NCI-H446 treated with DMSO at 0.1 percent for 48 hours (cell line): ENCODE measurements at places on chromosomes 4 and X.

GRCh38 chrX:39551762-39552161, 546.0 kb downstream of the BCOR start:
- DNase-seq: no peak

DNA sequence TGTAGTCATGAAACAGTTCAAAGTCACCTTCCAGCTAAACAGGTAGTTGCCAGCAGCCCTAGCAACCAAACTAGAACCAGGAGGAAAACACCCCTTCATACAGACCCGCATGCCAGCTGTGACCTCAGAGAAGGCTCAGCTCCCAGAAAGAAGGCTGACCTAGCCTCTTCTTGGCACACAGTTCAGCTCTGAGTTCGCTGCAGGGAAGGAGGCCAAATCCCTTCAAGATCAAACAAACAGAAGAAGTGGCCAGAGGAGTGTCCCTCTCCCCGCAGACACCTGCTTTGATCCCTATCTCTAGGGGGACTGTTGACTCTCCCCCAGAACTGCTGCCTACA, 56.0 kb downstream of the HADH start:
- no peak for DNase-seq

DNA sequence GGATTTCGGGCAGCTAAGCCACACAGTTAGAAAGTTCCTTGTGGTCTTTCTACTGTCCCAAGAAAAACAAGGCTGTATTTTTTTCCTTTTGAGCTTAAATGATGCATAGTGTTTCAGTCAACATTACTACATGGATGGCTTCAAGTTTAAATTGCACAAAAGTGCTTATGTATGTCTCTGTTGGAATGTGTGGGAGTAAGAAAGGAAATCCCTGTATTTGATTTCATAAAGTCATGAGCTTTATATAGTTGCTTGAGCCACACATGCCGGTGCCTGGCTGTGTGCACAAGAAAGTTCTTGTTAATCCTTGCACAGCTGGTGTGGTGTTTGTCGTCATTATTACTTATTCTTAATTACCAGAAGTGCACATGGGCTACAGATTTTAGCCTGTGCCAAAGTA, 262.2 kb downstream of the ARHGAP10 start:
- DNase-seq: peak; percentile 38

DNA sequence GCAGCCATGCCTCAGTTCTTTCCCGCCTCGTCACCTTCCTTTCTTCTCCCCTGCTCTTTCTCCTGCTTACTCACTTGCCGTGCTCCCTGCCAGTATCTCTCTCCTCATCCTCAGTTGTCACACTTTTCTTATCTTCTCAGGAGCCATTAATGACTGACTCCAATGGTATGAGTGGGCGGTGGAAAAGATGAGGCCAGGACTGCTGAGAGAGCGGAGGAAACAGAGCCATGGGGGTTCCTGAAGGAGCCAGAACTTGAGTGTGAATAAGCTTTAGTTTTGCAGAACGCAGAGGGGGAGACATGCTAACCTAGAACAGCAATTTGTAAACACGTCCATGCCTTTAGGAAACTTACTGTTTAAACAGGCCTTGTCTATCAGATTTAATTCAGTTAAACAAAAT, 126.5 kb downstream of the CHIC2 start:
- DNase-seq: no peak

- no peak for DNase-seq
Observed at GRCh38 chr4:108979759-108980158, 216.9 kb upstream of the ETNPPL start.

GRCh38 chrX:132209527-132209926, 9.7 kb downstream of the RAP2C start:
- no peak for DNase-seq

DNA sequence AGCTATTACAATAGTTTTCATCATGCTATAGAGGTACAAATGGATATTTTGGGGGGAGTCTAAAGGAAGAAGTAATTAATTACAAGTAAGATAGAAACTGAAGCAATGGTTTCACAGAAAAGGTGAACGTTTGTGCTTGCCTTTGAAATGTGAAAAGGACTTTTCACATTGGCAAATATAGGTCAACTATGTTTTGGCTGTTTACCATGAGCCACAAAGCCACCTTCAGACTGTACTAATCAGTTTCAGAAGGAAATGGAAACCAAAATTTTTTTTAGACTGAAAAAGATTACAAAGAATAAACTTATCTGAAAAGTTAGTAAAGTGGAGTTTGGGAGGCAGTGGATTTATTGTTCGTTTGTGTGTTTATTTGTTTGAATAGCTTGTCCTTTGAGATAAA, 32.1 kb downstream of the SYTL5 start:
- no peak for DNase-seq

DNA sequence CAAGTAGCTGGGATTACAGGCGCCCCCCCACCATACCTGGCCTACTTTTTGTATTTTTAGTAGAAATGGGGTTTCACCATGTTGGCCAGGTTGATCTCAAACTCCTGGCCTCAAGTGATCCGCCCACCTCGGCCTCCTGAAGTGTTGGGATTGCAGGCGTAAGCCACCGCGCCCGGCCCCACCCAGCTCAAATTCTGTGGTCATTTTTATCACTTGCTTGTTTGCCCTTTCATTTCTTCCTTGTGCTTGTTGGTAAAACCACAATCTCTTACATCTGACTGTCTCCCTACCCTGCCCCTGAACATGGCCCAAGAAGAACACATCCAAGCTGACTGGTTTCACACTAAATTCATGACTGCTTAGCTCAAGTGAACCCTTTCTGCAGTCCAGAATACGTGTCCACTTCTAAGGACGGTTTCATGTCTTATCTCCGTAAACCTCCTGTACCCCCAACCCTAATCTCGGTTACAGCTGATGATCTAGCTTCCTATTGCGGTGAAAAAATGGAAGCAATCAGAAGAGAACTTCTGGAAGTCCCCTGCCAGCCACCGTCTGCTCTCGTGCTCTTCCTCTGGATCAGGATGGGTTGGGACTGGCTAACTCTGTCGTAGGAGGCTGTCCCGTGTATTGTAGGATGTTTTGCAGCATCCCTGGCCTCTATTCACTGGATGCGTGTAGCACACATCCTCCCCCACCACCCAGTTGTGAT, 5.4 kb upstream of the RS1 start:
- DNase-seq: no peak

DNA sequence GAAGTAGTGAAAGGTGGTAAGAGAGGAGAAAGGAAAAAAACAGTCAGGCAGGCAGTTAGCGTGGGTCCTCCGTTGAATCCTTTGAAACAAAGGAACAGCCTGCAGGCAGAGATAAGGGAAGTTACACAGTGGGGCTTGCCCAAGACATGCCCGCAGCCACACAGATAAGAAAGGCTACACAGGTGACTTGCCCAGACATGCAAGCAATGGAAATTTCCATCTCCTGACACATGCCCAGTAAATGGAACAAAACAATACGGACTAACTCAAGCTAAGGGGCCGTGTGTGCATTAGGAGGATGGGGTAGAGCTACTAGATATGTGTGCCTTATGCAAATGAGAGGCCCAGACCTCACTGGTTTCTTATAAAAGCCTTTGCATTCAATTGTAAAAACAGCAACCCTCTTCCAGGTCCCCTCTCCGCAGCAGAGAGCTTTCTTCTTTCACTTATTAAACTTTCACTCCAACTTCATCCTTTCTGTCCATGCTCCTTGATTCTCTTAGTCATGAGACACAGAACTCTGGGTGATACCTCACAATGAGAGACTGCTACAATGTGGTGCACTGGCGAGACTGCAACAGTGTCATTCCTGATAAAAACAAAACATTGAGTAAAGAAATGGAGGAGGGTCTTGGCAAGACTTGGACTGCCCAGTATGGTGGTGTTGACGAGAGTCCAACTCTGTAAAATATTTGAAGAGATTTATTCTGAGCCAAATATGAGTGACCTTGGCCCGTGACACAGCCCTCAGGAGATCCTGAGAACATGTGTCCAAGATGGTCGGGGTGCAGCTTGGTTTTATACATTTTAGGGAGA, 997.4 kb upstream of the PRKX start:
- DNase-seq: no peak

DNA sequence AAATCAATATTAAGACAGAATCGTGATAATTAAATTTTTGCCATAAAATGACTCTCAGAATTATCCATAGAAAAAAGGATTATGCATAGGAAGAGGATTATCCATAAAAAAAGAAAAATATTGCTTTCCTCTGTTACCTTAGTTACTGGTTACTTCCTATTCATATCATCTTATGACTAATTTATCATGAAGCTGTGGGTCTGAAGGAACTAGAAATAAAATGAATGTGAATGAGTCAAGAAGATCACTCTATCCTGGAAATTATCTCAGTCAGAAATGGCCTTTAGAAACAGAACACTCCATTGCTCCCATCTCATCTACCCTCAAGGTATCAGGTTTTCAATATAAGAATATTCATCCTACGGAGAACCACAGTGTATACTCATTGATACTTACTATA, 19.4 kb downstream of the RPS6KA6 start:
- no peak for DNase-seq

DNA sequence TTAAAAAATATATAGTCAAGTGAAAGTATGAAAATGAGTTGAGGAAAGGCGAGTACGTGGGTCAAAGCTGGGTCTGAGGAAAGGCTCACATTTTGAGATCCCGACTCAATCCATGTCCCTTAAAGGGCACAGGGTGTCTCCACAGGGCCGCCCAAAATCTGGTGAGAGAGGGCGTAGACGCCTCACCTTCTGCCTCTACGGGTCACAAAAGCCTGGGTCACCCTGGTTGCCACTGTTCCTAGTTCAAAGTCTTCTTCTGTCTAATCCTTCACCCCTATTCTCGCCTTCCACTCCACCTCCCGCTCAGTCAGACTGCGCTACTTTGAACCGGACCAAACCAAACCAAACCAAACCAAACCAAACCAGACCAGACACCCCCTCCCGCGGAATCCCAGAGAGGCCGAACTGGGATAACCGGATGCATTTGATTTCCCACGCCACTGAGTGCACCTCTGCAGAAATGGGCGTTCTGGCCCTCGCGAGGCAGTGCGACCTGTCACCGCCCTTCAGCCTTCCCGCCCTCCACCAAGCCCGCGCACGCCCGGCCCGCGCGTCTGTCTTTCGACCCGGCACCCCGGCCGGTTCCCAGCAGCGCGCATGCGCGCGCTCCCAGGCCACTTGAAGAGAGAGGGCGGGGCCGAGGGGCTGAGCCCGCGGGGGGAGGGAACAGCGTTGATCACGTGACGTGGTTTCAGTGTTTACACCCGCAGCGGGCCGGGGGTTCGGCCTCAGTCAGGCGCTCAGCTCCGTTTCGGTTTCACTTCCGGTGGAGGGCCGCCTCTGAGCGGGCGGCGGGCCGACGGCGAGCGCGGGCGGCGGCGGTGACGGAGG, at the start of gene FMR1:
FMR1 (plus strand) TSS at position 728 of the 831 bp plus-strand sequence. CDS start 261 bp downstream, outside the sequence.
- DNase-seq: peak; percentile 77

GRCh38 chr4:115234405-115235093, 121.1 kb upstream of the NDST4 start:
- DNase-seq: peak; percentile 65

DNA sequence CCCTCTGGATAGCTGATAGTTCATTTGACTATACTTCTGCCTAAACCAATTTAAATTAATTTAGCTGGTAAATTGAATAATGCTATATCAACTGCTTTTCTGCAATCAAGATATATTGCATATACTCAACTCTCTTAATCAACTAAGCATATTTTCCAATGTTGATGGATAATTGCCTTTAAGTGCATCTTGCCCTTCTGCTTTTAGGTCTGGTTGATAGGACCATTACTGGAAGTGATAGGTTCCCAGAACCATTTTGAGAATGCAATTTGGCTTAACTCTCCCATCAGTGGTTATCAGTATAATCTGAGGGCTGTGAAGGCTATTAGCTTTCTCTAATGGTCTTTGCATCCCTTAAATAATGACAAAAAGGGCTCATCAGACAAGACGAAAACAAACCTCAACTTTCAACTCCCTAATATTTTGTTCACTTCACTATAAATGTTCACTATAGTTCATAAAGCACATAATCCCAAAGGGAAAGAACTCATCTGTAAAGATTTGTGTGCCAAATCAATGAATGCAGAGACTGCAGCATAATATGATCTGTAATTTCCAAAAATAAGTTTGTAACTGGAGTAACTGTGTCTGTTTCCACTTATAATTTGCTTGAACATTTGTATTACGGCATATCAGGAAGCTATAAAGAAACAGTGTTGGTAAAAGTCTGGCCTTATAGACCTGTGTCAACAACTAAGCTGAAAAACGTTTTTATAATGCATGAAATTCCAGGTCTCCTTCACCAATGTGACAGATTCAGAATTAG, 273.6 kb downstream of the FBXO8 start:
- no peak for DNase-seq

- DNase-seq: no peak
Observed at GRCh38 chr4:20364969-20365368, 113.3 kb downstream of the SLIT2 start.

GRCh38 chr4:6617246-6617645, 23.2 kb upstream of the MRFAP1 start:
- no peak for DNase-seq

- no peak for DNase-seq
Observed at GRCh38 chrX:112270991-112271390, 188.4 kb upstream of the TRPC5 start.

- no peak for DNase-seq
Observed at GRCh38 chr4:188986271-188986689, 847.0 kb downstream of the TRIML1 start.

DNA sequence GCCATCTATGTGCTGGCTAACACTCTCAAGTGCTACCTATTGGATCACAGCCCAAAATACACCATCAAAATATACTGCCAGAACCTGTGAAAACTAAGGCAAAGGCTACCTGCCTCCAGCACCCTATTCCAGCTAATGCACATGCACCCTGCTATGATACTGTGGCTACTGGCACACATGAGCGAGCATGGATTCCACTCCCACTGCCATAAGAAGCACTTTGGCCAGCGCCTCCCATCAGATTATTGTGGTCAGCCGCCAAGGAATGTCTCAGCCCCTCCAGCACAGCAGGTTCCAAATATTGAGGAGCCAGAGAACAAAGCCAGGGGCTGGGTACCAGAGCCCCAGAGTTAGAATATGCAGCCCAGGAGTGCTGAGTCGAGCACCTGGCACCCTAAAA, 32.5 kb upstream of the TMPRSS11F start:
- DNase-seq: no peak

DNA sequence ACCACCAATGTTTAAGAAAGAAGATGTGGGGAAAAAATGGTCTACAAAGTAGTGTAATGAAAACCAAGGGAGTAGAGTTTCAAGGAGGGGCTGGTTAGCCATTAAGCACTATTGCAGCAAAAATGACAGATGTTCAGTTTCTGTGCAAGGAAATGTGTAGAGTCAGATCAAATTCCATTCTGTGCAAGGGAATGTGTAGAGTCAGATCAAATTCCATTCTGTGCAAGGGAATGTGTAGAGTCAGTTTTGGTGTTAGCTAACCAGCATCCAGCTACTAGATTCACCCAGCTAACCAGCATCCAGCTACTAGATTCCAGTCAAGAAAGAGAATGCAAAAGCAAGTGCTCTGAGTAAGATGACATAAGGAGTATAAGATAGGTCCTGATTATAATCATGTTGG, 208.8 kb downstream of the COX18 start:
- no peak for DNase-seq

GRCh38 chrX:41025926-41026701, 59.1 kb upstream of the USP9X start:
- DNase-seq: no peak
